ENCODE measurements at places on chromosomes 7 and 10. TPM values are rescaled to one million over a fixed set of nuclear protein-coding genes. Genes with fewer than 3 reads are reported as not detected.

STEAP4 gene
- total RNA-seq: not detected

TAS2R41 gene
- total RNA-seq: not detected

PAPOLB gene
- not detected for total RNA-seq

ARHGEF35 gene
- 6.3 TPM for total RNA-seq

HTR7 gene
- not detected for total RNA-seq

- DNase-seq: peak; percentile 65
These were observed 3.0 kb upstream of the BUB3 start for GRCh38 chr10:123150986-123151736.

- DNase-seq: peak; percentile 85
These were observed 29.5 kb upstream of the ANKRD2 start for GRCh38 chr10:97543025-97543546.

DNA sequence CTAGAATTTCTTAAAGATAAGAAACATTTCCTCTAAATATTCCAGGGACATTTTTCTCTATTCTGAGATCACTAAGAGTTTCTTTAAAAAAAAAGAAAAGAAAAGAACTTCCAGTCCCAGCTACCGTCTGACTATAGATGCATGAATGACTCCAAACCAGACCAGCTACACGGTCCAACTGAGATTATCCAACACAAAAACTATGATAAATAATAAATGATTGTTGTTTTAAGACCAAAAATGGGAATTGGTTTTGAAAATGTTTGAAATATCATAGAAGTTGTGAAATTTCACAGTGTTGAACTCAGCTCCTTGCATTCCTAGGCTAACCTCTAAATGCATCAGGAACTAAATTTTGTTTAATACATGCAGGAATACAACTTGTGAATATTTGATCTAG lies 1619.6 kb upstream of the LRRTM3 start:
- DNase-seq: no peak

GRCh38 chr10:104098358-104098925 lies 12.8 kb upstream of the COL17A1 start:
- no peak for DNase-seq

- peak; percentile 17 for DNase-seq
These were observed 42.3 kb downstream of the NRCAM start for GRCh38 chr7:108413782-108414492.

DNA sequence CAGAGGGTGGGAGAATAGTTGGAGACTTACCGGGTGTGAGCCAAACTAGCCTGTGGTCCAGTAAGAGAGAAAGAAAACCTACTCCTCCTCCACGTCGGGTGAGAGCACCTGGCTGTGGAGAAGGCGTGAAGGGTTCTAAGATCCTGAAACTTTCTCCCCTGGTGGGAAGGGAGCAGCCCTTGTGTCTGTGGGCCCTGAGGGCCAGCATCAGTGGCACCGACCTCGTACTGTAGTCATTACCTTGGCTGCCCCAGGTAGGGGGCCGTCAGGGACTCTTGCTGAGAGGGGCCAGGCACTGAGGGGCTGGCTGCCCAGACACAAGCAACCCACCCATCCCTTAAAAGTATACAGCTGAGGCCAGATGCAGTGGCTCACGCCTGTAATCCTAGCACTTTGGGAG lies 69.5 kb upstream of the LOXL4 start:
- DNase-seq: no peak

GRCh38 chr10:30051220-30051619 lies 8.2 kb downstream of the JCAD start:
- DNase-seq: no peak

DNA sequence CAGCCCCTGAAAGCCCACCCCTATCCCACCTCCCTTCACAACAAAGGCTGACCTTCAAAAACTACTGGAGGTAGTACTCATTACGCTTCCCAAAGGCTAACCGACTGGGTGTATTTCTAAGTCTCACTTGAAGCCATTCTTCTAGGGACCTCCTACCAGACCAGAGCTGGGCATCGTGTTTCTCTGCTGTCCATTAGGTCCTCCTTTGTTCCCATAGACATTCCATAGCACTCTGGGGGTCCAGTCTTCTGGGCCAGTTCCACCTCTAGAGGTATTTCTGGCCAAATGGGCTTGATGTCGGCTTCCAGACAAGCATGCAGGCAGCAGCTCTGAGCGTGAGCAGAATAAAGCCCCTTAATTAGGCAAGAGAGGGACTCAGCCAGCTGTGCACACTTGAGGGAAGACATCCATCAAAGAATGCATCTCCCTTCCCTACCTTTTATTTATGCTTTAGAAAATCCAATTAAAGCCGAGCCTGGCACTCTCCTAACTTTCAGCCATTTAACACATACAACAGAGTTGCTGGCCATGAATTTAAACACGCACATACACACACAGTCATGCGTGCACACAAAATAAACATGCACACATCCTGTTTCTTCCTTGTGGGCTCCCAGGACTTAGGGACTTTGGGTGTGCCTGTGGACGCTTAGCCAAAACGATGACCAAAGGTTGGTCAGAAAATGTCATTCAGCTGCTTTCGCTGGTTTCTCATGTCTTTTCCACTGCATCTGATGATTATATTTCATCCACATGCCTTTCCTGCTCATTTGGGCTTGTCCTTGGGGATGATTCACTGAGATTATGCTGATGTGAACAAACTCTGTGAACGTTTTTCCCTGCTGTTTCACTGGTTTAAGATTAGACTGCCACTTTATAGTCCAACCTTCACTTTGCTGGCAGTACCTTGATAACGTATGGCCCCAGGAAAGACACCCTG lies 362.0 kb upstream of the NFE2L3 start:
- DNase-seq: no peak

GRCh38 chr10:93071674-93072224 lies 1.9 kb upstream of the CYP26A1 start:
- no peak for DNase-seq

DNA sequence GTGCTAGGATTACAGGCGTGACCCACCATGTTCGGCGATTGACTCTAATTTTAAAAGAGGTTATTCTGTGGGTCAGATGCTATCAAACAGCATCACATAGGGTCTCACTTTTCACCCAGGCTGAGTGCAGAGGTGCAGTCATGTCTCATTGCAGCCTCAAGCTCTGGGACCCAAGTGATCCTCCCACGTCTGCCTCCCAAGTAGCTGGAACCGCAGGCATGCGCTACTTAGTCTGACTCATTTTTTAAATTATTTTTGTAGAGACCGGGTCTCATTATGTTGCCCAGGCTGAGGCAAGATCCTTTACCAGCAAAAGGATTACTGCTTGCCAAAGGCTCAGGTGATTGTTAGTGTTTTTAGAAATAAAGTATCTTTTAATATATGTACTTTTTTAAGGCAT lies 42.9 kb upstream of the STOX1 start:
- DNase-seq: no peak

- DNase-seq: no peak
These were observed 27.6 kb downstream of the ERLIN1 start for GRCh38 chr10:100158044-100158805.

- no peak for DNase-seq
These were observed 4.1 kb upstream of the VWC2 start for GRCh38 chr7:49769285-49769857.

Data from activated CD4-positive, alpha-beta T cell treated with anti-CD3 and anti-CD28 coated beads for 36 hours (primary cell).